H7 (cell line): ENCODE measurements at places on chromosomes 12 and 14. TPM values are rescaled to one million over a fixed set of nuclear protein-coding genes. Genes with fewer than 3 reads are reported as not detected.

The PIP4K2C gene
- total RNA-seq = 26.0 and 26.3 TPM in 2 replicates

The CD163 gene
- total RNA-seq = 0.14 TPM in 1 of 2 replicates, not detected in the other

The CISTR gene
- total RNA-seq = not detected in 2 replicates

The DNAI7 gene
- 0.59 TPM in 1 of 2 replicates, not detected in the other for total RNA-seq
